ENCODE measurements at places on chromosomes 6 and 20. TPM values are rescaled to one million over a fixed set of nuclear protein-coding genes. Genes with fewer than 3 reads are reported as not detected.

DNA sequence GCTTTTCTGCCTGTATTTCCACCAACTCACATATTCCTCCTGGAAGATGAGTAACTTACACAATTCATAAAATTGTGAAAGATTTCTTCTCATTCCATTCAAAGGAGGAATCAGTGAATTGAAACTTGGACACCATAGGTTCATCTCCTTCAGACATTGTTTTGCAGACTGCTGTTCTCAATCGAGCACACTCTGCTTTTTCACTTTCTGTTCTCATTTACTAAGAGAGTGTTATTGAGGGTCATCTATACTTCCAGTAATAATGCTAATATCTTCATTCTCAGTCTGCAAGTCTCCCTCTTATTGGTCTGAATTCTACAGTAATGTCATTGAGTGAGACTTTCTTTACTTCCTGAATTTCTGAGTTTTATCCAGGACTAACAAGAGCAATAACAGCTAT lies 67.5 kb upstream of the FUT9 start:
- no peaks in the 10 kb centered on the region for H3K27me3 ChIP-seq
- H3K36me3 ChIP-seq: no peaks in the 10 kb centered on the region
- no peak overlapping the region for H3K27ac ChIP-seq
- no peak for DNase-seq
- no peaks in the 10 kb centered on the region for H3K4me1 ChIP-seq

CRISP3 gene
- total RNA-seq: 0.85 TPM

FAM110A gene
- 11.1 TPM for total RNA-seq

DNA sequence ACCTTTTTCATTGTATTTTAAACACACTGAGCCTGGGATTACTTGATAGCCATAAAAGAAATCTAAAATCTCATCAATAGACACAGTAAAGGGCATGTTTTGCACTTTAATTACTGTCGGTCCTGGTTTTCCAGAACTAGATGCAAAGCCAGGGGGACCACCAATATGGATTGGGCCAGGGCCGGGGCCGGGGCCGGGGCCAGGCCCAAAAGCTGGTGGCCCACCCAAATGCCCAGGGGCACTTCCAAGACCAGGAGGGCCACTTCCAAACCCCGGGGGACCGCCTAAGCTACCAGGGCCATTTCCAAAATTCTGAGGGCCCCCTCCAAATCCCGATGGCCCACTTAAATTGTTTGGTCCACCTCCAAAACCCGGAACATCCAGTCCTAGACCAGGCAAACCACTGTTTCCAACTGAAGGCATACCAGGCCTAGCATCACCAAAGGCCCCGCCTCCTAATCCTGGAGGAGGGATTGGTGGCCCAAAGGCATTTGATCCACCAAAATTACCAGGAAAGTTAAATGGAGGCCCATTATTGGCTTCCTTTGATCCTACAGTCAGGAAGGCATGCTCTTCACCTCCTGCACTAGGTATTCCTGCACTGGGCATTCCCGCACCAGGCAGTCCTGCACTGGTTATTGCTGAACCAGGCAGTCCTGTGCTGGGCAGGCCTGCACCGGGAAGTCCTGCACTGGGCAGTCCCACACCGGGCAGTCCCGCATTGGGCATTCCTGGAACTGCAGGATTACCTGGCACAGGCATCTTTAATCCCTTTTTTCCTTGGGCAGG lies 11.9 kb downstream of the CPNE1 start:
- no peaks in the 10 kb centered on the region for H3K27me3 ChIP-seq
- no peak for DNase-seq
- peaks cover 24% of the 10 kb centered on the region for H3K36me3 ChIP-seq
- no peak overlapping the region for H3K4me3 ChIP-seq

Measured in mesothelial cell of epicardium (in vitro differentiated cells).